ENCODE measurements at places on chromosomes 5 and 9. TPM values are rescaled to one million over a fixed set of nuclear protein-coding genes. Genes with fewer than 3 reads are reported as not detected.

Gene KCNMB1
- total RNA-seq: 0.29 TPM

Gene OR13C2
- not detected for total RNA-seq

Gene C7
- 0.29 TPM for total RNA-seq

Gene CDKN2B-AS1
- total RNA-seq: 2.4 TPM

Gene DRD1
- total RNA-seq: not detected

DNA sequence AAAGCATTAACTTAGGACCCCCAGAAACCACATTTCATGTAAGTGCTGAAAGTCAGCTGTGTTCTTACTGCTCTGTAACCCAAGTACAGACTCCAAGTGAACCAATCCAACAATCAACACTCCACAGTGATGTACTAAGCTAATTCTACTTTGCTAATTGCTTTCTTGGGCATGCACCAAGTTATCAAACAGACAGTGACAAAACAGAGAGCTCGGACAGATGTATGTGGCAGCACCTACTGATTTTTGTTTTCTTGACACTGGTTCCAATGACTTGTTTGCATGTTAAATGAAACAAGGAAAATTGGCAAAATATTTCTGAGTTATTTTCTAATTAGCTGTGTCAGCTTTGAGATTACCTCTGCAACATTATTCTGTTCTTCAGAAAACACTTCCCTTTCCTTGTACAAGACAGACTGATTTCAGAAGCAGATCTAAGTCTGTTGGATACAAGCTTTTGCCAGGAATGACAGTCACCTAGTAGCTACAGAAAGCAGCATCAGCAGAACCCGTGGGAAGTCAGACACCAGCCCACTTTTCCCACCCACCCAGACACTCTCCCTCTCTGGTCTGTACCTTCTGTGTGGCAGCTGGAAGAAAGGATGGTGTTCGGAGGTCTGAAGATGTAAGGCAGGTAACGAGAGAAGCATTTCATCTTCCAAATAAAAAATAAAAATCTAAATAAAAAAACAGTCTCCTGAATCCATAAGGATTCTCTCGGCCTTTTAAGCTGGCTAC is 176.7 kb upstream of the PPP2R2B start:
- DNase-seq: no peak

DNA sequence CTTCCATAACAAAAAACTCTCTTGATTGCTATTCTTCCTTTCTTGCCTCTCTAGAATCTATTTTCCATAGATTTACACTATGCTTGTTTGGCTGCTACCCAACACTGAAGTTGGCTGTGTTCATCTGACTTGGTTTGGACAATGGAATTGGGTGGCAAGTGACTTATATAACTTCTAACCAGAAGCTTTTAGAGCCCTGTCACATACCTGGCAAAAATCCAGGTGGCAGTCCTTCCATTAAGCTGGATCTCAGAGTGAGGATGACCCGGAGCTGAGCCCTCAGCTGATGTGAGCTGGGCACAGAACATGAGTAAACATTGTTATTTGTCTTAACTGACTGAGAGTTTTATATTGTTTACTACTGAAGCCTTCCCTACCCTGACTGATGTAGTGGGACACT is 225.7 kb downstream of the TLR4 start:
- no peak for DNase-seq

GRCh38 chr5:64688965-64689364 is 1.3 kb upstream of the SHISAL2B start:
- DNase-seq: no peak

DNA sequence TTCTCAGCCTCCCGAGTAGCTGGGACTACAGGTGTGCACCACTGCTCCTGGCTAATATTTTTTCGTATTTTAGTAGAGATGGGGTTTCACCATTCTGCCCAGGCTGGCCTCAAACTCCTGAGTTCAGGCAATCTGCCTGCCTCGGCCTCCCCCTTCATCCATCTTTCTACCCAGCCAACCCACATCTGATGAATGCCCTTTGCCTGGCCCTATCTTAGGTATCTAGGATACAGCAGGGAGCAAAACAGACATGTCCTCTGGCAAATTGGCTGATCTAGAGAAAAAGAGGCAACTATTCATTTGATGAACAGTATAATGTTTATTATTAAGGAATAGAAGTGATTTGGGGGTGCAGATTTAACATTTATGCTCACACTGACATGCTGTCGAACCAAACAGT is 123.0 kb downstream of the TRIO start:
- no peak for DNase-seq

DNA sequence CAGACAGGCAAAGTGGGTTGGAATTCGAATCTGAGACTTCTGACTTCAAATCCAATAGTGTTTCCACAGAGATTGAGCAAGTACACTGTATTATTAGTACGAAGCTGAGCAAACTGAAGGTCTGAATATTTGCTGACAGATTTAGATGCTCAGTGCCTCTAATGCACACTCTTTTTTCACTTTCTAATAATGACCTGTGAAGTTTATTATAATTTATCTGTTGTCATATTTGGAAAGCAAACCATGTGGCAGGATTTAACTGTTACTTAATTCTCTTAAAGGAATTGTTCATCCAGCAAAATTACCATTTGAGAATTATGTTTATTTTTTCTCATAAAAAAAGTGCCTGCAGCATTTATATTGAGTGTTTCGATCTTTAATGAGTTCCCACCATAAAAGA is 277.3 kb downstream of the DMRT2 start:
- no peak for DNase-seq

- no peak for DNase-seq
Observed at GRCh38 chr5:141491323-141492167, 2.7 kb downstream of the PCDHGC5 start.

DNA sequence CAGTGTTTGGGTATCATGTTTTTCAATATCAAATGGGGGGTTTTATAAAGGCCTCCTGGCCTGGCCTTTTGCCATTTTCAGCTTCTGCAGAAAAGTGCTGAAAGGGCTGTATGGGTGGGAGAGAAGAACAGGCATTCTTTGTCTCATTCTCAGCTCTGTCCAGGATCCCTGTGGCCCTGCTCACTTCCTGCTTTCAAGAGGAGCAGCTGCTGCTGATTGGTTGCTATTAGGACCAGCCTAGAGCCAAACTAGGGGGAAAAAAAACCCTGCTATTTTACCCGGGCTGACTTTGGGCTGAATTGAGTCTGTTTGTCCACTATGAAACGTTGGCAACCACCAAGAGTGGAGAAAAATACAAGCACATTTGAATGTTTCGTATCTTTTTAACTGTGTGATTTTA is 117.1 kb downstream of the CMYA5 start:
- DNase-seq: no peak
